ENCODE measurements at places on chromosomes 2 and 18. TPM values are rescaled to one million over a fixed set of nuclear protein-coding genes. Genes with fewer than 3 reads are reported as not detected.

Gene UGT1A9
- total RNA-seq, result not detected

Gene CFC1
- 9.2 TPM for total RNA-seq

Gene RBKS
- 4.6 TPM for total RNA-seq

Gene UPP2
- 0.69 TPM for total RNA-seq

Gene CD207
- total RNA-seq, result not detected

Gene SP100
- total RNA-seq, result 5.3 TPM

Gene ARHGAP25
- total RNA-seq, result 2.3 TPM

Gene POTEI
- 1.2 TPM for total RNA-seq

Gene DPP4
- total RNA-seq, result 0.46 TPM

Gene SERPINB7
- total RNA-seq, result not detected

Gene CGREF1
- total RNA-seq, result 28.8 TPM

Gene BMP10
- total RNA-seq, result not detected

Gene KCNS3
- 2.8 TPM for total RNA-seq

Gene ZNF521
- total RNA-seq, result 67.1 TPM

Gene ASXL3
- total RNA-seq, result 74.5 TPM

Gene RAB17
- total RNA-seq, result under 0.01 TPM

Gene GRP
- total RNA-seq, result 1.8 TPM

Gene CRYBA2
- total RNA-seq, result not detected

Gene INPP1
- total RNA-seq, result 17.3 TPM

Gene RGPD4
- 0.23 TPM for total RNA-seq

Gene SOX11
- total RNA-seq, result 246 TPM

Gene FRZB
- 5.5 TPM for total RNA-seq

Gene POU3F3
- 87.0 TPM for total RNA-seq

Gene MTCL1
- 18.5 TPM for total RNA-seq

Measured in diencephalon (tissue), 1 donor.